Stimulated activated CD4-positive, alpha-beta T cell treated with anti-CD3 and anti-CD28 coated beads, TNF-alpha, amount 100 ng/mL, for 24 hours (primary cell): ENCODE measurements at places on chromosomes 2 and 18.

GRCh38 chr18:36849288-36850006 is 20.5 kb downstream of the KIAA1328 start:
- no peak for DNase-seq

- no peak for DNase-seq
These were observed 1023.7 kb downstream of the BCL11A start for GRCh38 chr2:59529726-59530125.

DNA sequence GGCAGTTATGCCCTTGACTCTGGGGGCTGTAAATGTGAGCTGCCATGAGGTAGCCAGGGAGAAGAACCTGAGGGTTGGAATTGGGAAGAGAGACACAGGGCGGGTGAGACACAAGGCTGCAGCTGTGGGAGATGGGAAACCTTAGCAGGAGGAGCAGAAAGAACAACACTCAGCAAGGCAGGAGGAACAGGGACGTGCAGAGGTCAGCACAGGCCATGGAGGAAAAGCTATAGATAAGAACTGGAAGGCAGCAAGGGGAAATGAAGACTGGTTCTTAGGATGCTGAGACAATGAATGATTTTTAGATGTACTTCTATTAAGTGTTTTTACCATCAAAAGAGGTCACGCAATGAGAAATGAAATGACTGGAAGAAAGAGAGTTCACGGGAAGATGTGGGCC is 80.2 kb downstream of the USP40 start:
- no peak for DNase-seq

DNA sequence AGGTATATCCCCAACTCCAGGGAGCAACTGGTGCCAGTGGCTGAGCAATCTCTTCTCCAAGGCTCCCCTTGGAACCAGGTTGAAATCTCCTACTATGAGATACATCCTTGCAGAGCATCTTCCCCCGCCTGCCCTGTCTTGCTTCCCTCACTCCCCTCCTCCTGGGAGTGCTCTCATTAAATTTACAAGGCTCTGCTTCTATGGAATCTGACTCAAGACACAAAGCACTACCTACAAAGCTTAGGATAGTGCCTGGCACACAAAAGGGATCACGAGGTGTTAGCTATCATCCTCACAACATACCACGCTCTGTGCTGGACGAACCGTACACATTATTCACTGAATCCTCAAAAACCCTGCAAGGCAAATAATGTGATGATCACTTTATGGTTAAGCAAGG is 121.6 kb downstream of the GALNT14 start:
- no peak for DNase-seq

- DNase-seq, result no peak
These were observed 4.7 kb downstream of the GALNT5 start for GRCh38 chr2:157262248-157262647.

DNA sequence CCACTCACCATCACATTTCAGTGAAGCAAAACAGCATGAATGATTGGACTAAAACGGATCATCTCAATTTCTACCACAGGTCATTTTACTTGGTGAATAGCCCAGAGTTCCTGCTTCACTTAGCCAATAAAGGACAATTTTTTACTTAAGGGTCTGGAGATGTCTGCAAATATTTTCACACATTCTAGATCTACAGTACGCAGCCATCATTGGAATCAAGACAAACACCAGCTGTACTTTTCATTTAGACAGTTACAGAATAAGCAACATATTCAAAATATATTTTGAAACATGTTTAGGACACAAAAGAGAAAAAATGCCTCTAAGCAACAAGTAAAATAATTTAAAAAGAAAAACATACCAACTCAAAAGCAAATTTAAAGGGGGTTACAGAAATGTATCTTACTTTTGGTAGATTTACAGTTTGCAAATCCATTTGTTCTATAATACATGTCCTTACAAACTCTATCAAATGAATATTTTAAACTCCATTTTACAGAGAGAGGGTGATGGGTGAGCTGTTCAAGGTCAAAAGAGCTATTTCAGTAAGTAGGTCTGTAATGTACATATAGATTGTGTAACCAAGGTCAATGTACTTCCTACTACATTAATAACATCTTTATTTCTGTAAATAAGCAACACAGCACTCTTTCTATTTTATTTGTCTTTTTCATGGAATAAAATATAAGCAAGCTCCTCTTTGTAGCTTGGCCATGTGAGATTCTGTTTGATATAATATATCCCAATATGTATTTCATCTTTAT is 13.4 kb downstream of the PPP1R1C start:
- no peak for DNase-seq

DNA sequence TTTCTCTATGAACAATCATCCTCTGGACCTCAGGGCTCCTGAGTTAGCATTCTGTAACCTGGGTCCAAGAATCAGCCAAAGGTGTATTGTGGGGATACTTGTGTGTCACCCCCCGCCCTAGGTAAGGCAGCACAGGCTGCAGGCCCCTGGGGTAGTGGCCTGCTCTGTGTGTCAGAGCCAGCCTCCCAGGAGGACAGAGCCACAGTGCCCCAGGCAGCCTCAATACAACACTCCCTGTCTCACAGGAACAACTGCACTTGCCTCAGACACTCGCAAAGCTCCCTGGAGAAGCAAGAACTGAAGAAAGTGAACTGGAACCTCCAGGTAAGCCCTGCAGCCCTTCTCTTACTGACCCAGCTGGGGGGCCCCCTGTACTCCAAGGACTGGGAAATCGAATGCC is 121.3 kb upstream of the PPP1CB start:
- DNase-seq, result no peak

GRCh38 chr18:34222307-34223163 is 2.2 kb downstream of the NOL4 start:
- DNase-seq, result no peak

DNA sequence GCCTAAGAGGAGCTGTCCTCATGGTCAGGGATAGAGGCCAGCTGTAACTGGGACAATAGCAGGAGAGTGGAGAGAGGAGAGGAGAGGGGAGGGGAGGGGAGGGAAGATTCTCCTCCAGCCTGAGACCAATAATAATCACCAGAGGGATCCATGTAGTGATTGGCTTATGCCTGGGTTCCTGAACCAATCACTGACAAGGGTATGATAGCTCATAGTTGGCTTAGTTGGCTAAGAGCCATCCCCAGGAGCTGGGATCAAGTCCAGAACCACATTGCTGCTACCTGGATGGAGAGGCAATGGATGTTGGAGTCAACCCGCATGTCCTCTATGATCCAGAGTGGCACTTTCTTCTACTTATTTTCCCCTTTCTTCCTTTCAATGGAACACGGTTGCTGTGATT is 7.7 kb upstream of the ST8SIA5 start:
- DNase-seq, result no peak

GRCh38 chr2:143697744-143698143 is 568.5 kb downstream of the ARHGAP15 start:
- no peak for DNase-seq

- no peak for DNase-seq
These were observed 3.6 kb upstream of the KYNU start for GRCh38 chr2:142873831-142874287.

DNA sequence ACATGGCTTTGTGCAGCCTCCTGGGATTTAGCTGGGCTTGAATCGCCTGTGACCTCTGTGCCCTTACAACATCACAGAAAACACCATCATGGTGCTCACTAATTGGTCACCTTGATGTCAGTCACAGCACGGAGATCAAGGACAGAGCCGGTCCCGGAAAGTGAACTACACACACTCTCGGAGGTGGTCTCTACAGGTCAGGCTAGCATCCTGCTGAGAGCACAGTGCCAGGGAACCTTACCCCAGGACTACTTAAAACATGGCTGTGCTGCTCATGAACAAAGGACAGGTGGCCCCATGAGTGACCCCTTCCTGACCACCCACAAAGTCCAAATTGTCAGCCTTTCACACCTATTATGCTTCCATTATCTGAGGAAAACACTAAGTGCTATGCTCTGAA is 1782.1 kb upstream of the CELF4 start:
- DNase-seq, result no peak

- no peak for DNase-seq
These were observed 68.0 kb downstream of the BOLA3 start for GRCh38 chr2:74079522-74080341.

DNA sequence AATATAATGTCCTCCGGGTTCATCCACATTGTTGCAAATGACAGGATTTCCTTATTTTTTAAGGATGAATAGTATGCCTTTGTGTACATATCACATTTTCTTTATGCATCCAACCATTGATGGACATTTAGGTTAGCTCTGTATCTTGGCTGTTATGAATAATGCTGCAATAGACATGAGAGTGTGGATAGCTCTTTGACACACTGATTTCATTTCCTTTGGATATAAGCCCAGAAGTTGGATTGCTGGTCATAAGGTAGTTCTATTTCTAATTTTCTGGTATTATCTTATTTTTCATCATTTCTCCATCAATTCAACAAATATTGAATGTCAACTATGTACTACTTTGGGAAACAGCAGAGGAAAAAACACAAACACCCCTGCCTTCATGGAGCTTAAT is 423.3 kb downstream of the MTX2 start:
- DNase-seq, result no peak

DNA sequence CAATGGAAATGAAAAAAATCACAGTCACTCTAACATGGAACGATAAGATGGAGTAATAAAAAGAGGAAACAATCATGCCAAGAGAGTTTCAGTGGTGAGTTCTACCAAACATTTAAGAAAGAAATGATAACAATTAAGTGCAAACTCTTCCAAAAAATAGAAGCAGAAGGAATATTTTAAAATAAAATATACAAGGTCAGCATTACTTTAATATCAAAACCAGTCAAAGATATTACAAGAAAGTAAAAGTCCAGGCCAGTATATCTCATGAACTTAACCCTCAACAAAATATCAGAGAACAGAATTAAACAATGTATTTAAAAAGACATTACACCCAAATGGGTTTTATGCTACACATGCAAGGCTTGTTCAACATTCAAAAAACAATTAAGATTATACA is 829.4 kb downstream of the TRIB2 start:
- DNase-seq, result no peak

DNA sequence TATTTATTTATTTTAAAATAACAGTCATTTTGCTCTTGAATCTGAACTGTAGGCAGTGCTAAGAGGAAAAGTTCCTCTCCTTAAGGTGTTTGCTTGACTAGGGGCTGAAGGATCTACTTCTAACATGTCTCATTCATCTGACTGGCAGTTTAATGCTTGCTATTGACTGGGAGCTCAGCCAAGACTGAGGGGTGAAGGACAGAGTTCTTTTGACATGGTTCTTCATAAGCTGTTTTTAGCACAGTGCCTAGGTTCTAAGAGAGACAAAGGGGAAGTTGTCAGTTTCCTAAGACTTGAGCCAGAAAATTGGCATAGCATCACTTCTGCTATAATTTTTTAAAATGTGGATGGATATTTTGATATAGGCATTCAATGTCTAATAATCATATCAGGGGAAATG is 73.0 kb downstream of the COMMD1 start:
- DNase-seq, result no peak

- no peak for DNase-seq
These were observed 72.5 kb downstream of the SS18 start for GRCh38 chr18:26017929-26018328.

GRCh38 chr18:741931-742512 is 29.6 kb upstream of the ENOSF1 start:
- DNase-seq, result no peak

GRCh38 chr2:69177785-69178636 is 165.0 kb downstream of the ANTXR1 start:
- DNase-seq, result peak; percentile 18
